ENCODE measurements at places on chromosomes 1 and 21.
A peak's percentile ranks its signal among the peaks of the same experiment; 100 is the strongest.

DNA sequence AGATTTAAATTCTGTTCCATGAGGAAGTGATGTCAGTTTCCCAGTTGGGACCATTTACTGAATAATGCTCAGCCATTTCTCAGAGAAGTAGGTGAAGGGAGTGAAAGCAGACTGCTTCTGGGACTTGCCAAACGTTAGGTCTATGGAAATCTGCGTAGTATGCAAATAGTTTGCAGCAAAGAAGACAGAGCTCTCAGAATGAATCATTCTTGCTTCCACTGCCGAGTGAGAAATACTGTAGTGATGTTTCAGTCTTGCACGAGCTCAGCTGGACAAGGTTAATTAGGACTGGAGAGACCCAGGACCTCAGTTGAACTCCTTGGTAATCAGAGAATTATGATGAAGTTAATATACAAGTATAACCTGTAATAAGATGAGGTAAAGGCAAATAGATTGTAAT, 317.7 kb upstream of the DAB1 start:
- no peaks in the 10 kb centered on the region for H3K27me3 ChIP-seq
- no peaks in the 10 kb centered on the region for H3K36me3 ChIP-seq
- no peak overlapping the region for H3K27ac ChIP-seq
- no peak overlapping the region for H3K4me3 ChIP-seq
- H3K4me1 ChIP-seq, result no peaks in the 10 kb centered on the region

DNA sequence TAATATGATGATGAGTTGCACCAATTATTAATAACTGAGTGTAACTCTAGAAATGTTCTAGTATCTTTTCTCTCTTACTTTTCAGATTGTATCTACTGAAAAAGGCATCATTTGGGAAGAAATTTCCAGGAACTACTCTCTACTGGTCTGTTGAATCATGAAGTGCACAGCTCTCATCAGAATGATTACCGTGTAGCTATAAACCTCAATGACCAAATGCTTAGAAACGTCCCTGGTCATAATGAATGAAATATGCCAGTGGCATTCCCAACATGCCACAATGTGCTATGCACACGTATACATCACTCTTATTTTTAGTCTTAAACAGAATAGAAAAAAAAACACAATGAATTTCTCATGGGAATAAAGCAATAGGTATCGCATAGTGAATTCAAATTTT, 534.3 kb upstream of the OLFM3 start:
- no peak overlapping the region for H3K4me3 ChIP-seq
- peak; percentile 88 for DNase-seq
- peak overlapping the region; percentile 78 for H3K27ac ChIP-seq
- H3K36me3 ChIP-seq, result no peaks in the 10 kb centered on the region

DNA sequence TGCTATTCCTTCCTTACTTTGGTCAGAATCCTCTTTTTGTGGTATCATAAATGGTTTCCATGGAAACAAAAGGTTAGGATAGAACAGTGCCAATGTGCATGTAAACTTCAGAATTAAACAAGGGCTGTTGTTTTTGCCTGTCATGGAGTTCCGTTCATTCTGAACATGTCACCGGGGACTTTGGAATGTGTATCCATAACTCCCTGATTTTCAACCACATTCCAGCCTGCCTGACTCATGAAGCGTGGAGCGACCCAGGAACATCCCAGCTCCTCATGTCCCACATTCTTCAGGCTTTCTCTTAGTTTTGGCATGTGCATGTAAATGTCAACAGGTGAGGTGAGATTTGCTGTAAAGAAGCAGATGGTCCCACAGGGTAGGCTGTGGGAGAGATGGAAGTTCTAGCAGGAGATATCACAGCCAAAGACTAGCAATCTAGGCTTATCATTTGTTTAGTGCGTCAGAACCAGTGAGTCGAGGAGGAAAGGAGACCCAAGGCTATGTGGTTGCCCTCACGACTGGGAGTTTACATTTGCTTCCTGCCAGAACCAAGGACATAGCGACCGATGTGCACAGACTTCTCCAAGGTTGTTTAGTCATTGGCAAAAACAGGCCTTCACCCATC, 23.0 kb upstream of the DNAJC11 start:
- H3K27ac ChIP-seq, result peak overlapping the region; percentile 96
- H3K4me3 ChIP-seq, result peak overlapping the region; percentile 60
- DNase-seq, result peak; percentile 90

DNA sequence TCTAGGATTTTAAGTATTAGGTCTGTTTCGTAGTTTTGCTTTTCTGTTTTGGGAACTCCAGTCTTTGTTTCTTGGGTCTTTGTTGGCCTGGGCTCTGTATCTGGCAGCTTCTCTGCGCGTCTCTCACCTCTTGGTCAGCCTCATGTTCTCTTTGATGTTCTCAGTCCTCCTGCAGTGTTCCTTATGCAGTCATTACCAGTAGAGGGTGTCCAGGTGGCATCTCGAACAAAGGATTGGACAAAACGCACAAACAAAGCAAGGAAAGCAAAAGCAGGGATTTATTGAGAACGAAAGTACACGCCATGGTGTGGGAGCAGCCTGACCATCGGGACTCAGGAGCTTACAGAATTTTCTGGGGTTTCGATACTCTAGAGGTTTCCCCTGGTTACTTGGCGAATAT, 133.7 kb upstream of the COL6A1 start:
- H3K4me1 ChIP-seq, result peaks cover 24% of the 10 kb centered on the region
- peaks cover 17% of the 10 kb centered on the region for H3K27me3 ChIP-seq
- H3K4me3 ChIP-seq, result no peak overlapping the region

- peak; percentile 2 for DNase-seq
- H3K27me3 ChIP-seq, result no peaks in the 10 kb centered on the region
- H3K4me1 ChIP-seq, result peaks cover 24% of the 10 kb centered on the region
- no peak overlapping the region for H3K4me3 ChIP-seq
- no peaks in the 10 kb centered on the region for H3K36me3 ChIP-seq
These were observed 23.2 kb upstream of the SPATA6 start for GRCh38 chr1:48495166-48495565.

- no peak for DNase-seq
- peak within 1 kb of the TSS; percentile 18 for H3K27ac ChIP-seq
- H3K36me3 ChIP-seq, result no peaks in the 10 kb centered on the region
- H3K4me3 ChIP-seq, result no peak within 1 kb of the TSS
These were observed at the start of gene SLAMF8 for GRCh38 chr1:159826441-159827101. TSS of gene SLAMF8 (plus strand) at chr1:159826873. CDS start at chr1:159826899, 26 bp downstream.

DNA sequence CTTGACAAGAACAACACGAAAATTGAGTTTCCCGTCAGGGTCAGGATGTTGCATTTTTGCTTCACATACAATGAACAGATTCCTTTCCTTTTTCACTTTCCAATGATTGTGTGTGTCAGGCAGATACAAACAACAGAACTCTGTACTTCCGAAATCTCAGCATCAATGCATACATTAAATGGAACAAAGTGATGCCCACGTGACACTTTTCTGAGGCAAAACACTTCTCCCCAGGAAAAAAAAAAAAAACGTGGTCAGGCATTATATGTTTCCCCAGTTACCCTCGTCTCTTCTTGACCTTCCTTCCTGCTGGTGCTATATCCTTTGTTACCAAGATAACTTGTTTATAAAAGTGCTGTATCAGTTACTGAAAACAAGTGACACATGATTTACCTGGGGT, 181.8 kb downstream of the ZNF281 start:
- H3K4me1 ChIP-seq, result peaks cover 70% of the 10 kb centered on the region
- no peak for DNase-seq
- H3K27ac ChIP-seq, result peak overlapping the region; percentile 81
- peak overlapping the region; percentile 31 for H3K4me3 ChIP-seq
- H3K27me3 ChIP-seq, result no peaks in the 10 kb centered on the region
- H3K36me3 ChIP-seq, result no peaks in the 10 kb centered on the region

GRCh38 chr1:36088265-36088576, 471 bp upstream of the ADPRS start:
- peaks cover 11% of the 10 kb centered on the region for H3K36me3 ChIP-seq
- peaks cover 4% of the 10 kb centered on the region for H3K27me3 ChIP-seq
- no peak overlapping the region for H3K27ac ChIP-seq
- DNase-seq, result no peak
- H3K4me3 ChIP-seq, result peak overlapping the region; percentile 46

DNA sequence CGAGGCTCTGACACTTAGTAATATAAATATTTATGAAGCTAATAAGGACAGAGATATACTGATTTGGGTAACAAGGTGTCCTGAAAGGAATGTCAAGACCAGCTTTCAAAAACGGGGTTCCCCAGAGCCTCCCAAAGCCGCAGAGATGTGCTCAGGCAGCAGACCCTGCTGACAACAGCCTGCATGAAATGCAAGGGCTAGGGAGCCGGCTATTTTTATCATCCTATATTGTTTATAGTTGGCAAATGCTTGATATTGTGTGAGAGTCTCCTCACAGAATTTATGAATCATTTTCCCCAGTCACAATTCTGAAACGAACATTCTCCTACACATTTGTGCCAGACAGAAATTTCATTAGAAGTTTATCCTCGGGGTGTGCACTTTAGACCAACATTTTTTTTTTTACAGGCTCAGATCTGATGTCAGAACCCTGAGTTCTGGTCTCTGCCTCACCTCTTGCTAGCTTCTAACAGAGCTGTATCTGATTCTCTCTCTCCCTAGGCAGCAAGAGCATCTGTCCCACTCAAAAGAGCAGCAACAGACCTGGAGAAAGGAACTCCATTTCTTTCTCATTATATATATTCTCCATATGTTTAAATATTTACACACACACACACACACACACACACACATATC, 302.3 kb upstream of the PLD5 start:
- no peaks in the 10 kb centered on the region for H3K27me3 ChIP-seq
- H3K4me1 ChIP-seq, result no peaks in the 10 kb centered on the region
- DNase-seq, result no peak
- H3K36me3 ChIP-seq, result no peaks in the 10 kb centered on the region
- H3K27ac ChIP-seq, result no peak overlapping the region

DNA sequence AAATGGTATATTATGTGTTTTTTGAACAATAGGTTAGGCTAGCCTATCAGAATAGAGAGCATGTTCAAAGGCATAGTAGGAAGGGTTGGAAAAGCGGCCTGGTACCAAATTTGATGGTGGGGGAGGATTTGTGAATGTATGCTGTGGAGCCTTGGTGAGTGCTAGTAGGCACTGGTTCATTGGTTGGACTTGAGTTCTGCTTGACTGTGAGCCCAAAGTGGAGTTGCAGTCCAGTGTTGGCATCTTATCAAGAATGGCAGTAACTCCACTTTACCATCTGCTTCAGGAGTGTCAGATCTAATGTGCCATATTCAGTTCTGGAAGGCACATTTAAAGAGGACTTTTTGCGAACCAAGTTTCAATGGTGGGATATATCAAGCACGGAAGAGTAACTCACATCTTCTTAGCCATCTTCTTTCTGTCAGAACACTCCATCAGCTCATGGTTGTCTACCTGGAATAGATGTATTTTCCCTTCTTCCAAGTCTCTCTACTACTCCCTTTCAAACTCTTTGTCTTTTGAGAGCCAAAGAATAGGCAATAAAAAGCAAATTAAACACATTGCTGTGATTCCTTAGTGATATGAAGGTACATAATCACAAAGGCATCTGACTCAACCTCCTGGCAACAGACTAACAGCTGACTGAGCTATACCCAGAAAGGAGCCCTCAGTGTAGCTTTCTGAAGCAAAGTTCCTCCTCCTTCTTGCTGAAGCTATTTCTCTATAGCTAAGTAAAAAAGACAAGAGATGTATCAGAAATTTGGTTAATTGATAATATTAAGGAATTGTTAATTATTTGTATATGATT, 21.7 kb downstream of the LRRC8B start:
- no peaks in the 10 kb centered on the region for H3K36me3 ChIP-seq
- H3K27me3 ChIP-seq, result peaks cover 6% of the 10 kb centered on the region
- H3K4me3 ChIP-seq, result no peak overlapping the region
- no peaks in the 10 kb centered on the region for H3K4me1 ChIP-seq
- DNase-seq, result no peak
- no peak overlapping the region for H3K27ac ChIP-seq

DNA sequence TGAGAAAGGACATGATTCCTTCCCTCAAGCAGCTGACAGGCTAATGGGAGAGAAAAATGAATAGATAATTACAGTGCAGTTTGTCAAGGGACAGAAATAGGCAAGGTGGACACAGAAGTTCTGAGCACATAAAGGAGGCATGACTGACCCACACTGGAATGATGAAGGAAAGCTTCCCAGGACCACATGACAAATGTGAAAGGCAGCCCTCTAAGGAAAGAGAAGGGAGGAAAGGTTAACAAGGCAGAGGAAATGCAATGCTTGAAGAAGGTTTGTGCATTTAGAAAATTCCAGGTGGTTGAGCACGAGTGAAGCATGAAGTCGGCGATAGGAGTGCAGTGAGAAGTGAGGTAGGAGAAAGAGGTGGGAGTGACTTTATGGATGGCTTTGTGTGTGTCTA, 37.4 kb downstream of the LAMC2 start:
- no peak overlapping the region for H3K27ac ChIP-seq
- peaks cover 33% of the 10 kb centered on the region for H3K4me1 ChIP-seq
- peak; percentile 50 for DNase-seq

- DNase-seq, result no peak
- no peaks in the 10 kb centered on the region for H3K4me1 ChIP-seq
- no peak overlapping the region for H3K4me3 ChIP-seq
- no peaks in the 10 kb centered on the region for H3K36me3 ChIP-seq
- no peaks in the 10 kb centered on the region for H3K27me3 ChIP-seq
These were observed 194.8 kb upstream of the C8B start for GRCh38 chr1:57160594-57160993.

DNA sequence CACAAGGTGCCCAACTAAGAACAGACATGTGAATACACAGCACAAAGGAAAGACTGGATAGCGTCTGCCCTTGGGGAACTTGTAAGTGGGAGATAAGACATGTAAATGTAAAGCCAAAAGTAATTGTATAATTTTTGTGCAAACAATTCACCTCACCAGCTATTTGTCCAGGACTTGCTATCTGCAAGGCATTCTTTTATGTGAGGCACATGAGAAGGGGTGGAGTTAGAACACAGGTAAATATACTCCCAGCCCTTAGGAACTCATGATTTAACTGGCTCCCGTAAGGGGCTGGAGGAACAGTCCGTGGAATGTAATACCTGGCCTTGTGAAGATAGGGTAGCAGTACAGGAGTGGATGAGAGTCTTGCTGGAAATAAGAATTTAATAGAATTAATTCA, 61.3 kb downstream of the CDK18 start:
- no peak overlapping the region for H3K4me3 ChIP-seq
- no peak for DNase-seq
- no peak overlapping the region for H3K27ac ChIP-seq
- H3K36me3 ChIP-seq, result no peaks in the 10 kb centered on the region
- peaks cover 49% of the 10 kb centered on the region for H3K27me3 ChIP-seq

DNA sequence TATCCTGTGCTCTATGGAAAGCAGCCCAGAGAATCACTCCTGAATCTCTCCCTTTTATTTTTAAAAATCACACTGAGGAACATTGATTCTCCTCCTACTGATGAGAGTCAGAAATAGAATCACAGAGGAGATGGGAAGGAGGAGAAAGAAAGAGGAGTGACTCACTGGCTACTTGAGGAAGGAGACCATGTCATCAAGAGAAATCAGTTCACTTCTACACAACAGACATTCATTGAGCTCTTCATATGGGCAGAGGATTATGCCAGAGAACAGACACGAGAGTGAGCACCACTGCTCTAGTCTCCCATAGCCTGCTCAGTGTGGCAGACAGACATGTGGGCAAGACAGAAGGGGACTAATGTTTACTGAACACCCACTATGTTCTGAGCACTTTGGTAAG, 44.2 kb downstream of the RAB3B start:
- peaks cover 55% of the 10 kb centered on the region for H3K4me1 ChIP-seq
- H3K27me3 ChIP-seq, result no peaks in the 10 kb centered on the region
- H3K27ac ChIP-seq, result peak overlapping the region; percentile 91
- peaks cover 62% of the 10 kb centered on the region for H3K36me3 ChIP-seq

All from HFFc6 (cell line).